ENCODE measurements at places on chromosomes 2 and 18.

DNA sequence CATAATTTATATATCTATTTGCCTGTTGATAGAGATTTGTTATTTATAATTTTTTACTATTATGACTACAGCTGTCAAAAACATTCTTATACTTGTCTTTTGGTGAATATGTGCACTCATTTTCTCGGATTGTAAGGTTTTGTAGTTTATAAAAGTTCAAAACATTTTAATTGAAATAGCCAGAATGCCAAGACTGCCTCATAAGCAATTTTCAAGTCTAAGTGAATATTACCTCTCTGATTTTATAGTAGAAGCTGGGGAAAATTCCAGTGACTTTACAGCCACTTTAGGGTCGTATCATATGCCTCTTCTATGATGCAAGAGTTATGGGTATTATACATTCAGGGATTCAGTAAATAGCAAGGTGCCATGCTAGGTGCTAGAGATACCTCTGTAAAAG lies 21.0 kb downstream of the ZC3H6 start:
- DNase-seq, result no peak

- DNase-seq, result peak; percentile 68
Observed at GRCh38 chr2:231132129-231132528, 7.3 kb upstream of the HTR2B start.

DNA sequence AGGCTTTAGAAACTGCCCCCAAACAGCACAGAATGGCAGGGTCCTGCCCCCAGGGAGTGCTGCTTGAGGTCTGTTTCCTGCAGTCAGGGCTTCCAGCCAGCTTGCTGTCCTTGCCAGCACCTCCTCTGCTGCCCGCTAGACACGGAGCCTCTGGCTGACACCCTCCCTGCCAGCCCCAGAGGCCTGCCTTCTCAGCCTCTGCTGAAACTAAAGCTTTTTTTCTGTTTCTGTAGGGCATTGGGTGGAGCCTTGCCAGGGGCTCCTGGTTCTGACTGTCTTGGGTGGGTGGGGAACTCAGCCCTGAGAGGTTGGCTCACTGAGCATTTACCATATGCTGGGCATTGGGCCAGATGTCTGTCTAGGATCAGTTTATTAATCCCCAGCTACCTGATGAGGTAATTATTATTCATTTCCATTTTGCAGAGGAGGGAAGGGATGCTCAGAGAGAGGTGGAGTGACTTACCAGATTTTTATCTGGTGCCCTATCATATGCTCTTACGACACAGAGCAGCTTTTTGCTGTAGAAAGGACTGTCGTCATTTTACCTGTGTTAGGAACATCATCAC lies 35.4 kb downstream of the INPP4A start:
- DNase-seq, result peak; percentile 73

GRCh38 chr2:164979113-164979512 lies 23.8 kb upstream of the SLC38A11 start:
- no peak for DNase-seq

GRCh38 chr18:56851774-56852173 lies 200.6 kb downstream of the WDR7 start:
- DNase-seq, result no peak

DNA sequence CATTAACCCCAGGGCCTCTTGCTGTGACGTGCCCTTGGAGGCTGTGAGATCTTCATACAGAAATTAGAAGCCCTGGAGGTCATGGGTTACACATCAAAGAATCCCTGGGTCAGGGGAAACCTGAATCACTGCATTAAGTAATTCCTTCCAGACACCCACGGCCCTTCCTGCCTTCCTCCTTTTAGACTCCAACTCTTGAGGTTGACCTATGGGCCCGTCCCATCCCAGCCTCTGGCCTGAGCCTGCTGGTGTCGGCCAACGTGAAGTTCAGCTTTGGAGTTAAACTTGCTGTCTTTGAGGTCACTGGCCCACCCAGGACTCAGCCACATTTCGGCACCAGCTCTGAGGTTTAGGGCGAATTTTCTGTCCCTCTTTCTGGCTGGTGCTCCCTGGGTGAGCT lies 198.3 kb downstream of the ACKR3 start:
- no peak for DNase-seq

DNA sequence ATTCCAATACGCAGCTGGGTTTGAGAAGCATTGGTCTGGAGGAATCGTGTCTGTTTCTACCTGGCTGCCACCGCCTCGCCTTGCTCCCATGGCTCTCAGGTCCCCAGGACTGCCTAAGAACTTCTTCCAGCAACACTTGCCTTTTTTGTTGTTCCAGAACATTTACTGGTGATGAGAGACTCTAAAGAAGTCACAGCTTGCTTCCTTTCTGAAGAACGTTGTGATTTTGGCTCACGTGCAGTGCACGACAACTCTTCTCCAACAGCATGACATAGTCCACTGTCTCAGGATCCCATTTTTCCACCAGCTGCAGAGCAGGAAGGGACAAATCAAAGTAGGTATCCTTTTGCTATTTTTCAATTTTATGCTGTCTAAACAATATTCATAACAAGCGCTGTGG lies 940.9 kb downstream of the SLC4A3 start:
- no peak for DNase-seq

DNA sequence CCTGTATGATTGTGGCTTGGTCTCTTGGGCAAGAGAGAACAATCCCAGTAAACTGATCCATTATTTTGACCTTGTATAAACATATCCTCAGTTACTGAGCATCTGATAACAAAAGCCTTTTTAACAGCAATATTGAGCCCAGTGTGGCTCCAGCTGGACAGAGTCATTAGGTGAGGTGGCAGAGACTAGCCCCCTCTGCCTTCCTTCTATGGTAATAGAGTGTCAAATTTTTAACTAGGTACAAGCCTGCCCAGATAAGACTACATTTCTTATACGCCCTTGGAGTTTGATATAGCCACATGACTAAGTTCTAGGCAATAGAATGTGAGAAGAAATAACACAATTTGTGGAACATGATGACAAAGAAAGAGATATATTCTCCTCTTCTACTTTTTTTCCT lies 56.2 kb downstream of the HNMT start:
- DNase-seq, result no peak

GRCh38 chr2:40487602-40488001 lies 35.7 kb upstream of the SLC8A1 start:
- DNase-seq, result peak; percentile 66

- DNase-seq, result no peak
Observed at GRCh38 chr2:184504252-184504651, 94.1 kb upstream of the ZNF804A start.

GRCh38 chr2:26811791-26812694 lies 26.2 kb downstream of the CENPA start:
- DNase-seq, result no peak

- DNase-seq, result no peak
Observed at GRCh38 chr2:30157616-30158015, 10.8 kb downstream of the YPEL5 start.

DNA sequence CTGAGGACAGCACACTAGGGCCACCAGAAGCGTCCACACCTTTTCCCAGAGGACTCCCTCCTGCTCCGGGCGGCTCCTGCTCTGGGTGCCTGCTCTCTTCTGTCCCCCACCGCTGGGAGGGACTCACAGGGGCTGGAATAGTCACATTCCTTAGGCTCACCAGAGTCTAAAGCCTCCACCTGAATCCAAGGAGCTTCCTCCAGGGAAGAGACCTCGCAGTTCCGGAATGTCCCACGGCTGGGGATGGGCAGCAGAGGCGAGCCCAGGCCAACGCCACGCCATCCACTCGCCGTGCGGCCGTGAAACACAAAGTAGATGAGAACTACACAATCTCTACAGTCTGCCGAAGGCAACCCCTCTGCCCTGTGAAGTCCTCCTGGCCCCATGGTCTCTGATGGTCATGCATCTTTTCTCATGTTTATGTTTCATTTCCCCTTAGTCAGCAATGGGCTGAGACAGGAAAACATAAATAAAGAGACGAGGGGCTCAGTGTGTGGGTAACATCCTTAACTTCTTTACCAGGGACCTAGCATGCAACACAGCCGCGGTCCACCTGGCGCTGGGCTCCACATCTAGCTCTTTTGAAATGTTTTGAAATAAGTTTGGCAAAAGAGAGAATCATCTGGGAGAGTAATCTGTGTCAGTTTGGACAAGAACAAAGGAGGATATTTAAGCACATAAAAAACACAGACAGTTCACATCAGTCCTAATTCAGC lies 98.4 kb downstream of the PXDN start:
- DNase-seq, result no peak

- DNase-seq, result no peak
Observed at GRCh38 chr2:172323861-172324597, 103.4 kb upstream of the ITGA6 start.
